Cerebellum (tissue), 4 donors: ENCODE measurements at places on chromosomes 1 and 21.

- DNase-seq, result no peak
Observed at GRCh38 chr1:78096976-78097375, 51.2 kb downstream of the GIPC2 start.

DNA sequence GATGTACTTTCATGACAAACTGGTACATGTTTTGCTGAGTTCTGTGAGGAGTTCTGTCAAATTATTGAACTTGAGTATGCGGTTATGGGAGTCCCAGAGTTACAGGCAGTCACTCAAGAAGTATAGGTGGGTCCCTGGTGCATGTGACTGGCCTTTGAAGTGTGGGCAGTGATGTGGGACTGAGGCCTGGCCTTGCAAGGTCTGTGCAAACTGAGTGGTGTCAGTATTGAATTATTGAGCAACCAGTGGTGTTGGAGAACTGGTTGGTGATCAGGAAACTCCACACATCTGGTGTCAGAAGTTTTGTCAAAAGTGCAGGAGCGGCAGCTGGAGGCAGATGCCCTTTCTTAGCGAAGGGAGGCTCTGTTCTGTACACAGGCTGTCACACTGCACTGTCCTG lies 5.2 kb downstream of the ZNF678 start:
- DNase-seq, result no peak

DNA sequence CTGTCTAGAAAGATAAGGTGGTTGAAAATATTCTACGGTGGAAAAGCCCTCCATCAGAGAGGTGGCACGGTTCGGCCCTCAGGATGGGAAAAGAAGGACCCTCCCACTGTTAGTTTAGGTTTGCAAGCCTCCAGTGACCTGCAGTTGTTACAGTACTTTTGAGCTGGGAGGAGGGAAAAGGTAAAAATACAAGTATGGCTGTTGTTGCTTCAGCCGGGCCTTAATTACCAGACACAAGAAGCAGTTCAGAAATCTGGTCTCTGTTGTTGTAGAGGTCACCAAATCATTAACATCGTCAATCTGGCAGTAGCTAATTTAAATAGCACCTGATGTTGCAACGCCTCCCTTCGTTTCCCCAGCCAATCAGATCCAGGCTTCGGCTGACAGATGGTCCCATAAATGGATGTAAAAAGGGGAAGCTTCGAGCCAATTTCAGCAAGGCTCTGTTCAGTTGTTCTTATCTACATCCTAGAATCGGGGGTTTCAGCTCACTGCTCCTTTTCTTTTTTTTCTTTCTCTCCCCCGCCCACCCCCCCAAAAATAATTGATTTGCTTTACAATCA lies at the start of gene ELAVL4:
Gene ELAVL4, plus strand, starts transcription at position 424 of the 563 bp plus-strand sequence. CDS start 270 bp downstream, outside the sequence.
- DNase-seq, result peak; percentile 63

- no peak for DNase-seq
Observed at GRCh38 chr1:51058858-51059257, 43.2 kb upstream of the C1orf185 start.

DNA sequence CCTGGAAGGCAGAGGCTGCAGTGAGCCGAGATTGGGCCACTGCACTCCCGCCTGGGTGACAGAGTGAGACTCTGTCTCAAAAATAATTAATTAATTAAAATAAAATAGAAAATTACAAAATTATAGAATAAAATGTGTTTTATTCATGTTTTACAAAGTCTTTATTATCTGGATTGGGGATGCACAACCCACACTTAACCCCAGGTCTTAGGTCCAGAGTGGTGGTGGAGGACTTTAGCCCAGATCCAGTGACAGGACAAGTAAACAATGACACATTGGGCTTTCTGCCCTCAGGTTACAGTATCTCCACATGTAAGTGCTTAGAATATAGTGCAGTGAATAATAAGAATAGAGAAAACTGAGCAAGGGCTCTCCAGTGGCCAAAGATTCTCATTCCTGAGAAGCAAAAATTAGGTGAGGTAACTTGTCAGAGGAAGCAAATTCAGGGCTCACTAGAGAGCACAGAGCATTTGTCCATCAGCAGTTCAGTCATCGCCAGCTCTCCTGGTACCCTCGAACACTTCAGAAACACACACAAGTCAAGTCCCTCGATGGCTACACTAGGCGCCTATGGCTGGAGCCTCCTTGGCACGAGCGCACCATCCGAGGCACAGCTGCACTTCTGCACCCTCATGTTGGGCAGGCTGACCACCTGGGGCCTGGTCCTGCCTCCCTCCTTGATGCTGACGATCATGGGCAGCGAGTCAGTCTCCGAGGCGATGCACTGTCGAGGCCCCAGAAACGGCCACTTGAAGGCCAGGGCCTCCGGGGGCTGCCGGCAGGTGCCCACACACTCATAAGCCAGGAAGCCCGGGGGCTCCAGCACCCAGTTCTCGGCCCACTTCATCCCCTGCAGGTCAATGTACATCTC lies 2.6 kb downstream of the LEFTY1 start:
- DNase-seq, result no peak

GRCh38 chr1:175493321-175494010 lies 249.9 kb downstream of the TNR start:
- DNase-seq, result peak; percentile 53

- DNase-seq, result no peak
Observed at GRCh38 chr21:43306391-43306790, 120.5 kb downstream of the SIK1 start.

DNA sequence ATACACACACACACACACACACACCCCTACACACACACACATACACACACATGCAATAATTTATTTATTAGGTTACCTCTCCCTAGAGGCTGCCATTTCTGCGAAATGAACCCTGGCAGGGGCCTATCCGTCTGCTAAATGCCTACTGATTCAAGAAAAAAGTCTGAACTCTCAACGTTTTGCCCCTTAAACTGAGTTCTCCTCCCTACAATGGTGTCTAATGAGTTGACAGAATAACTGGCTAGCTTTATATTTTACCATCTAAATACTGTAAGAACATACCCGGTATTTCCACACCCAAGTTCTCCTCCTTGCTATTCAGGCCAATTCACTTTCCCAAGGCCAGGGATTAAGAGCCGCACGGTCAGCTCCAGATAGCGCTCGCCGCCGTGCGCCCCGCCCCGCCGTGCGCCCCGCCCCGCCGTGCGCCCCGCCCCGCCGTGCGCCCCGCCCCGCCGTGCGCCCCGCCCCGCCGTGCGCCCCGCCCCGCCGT lies 339 bp upstream of the RNPC3 start:
- DNase-seq, result peak; percentile 67

- DNase-seq, result no peak
Observed at GRCh38 chr1:218384581-218384993, 39.5 kb downstream of the TGFB2 start.
